ENCODE measurements at places on chromosomes 2 and 18.

- no peak for DNase-seq
Observed at GRCh38 chr2:126085011-126085795, 570.8 kb upstream of the GYPC start.

DNA sequence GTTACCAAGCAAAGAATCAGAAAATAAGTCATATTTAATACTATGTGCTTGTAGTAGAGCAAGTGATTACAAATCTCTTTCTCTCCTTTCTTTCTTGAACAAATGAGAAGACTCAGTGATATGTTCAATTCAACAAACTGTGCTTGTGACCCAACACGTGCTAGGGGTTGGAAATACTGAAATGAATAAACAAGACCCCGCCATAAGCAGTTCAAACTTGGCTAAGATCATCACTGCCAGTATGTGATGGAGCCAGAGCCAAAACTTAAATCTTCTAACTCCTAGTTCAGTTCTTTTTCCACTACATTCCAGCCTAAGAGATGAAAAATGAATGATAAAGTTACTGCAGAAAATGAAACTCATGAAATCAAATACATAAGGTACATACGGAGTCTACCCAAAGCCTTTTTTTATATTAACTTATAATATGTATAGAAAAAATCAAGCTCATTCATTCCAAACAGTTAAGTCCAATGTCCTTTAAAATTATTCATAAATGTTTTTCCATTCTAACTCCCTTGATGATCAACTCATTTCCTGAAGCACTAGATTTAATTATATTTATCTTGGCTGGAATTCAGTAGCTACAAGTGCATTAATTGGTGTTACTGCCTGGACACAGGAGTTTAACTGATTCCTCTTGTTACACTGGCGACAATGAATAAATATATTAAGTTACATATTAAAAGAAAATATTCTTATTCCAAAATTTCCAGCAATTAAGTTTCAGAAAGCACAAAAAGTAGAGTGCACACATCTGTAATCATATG, 36.0 kb downstream of the GALNT3 start:
- DNase-seq: no peak

DNA sequence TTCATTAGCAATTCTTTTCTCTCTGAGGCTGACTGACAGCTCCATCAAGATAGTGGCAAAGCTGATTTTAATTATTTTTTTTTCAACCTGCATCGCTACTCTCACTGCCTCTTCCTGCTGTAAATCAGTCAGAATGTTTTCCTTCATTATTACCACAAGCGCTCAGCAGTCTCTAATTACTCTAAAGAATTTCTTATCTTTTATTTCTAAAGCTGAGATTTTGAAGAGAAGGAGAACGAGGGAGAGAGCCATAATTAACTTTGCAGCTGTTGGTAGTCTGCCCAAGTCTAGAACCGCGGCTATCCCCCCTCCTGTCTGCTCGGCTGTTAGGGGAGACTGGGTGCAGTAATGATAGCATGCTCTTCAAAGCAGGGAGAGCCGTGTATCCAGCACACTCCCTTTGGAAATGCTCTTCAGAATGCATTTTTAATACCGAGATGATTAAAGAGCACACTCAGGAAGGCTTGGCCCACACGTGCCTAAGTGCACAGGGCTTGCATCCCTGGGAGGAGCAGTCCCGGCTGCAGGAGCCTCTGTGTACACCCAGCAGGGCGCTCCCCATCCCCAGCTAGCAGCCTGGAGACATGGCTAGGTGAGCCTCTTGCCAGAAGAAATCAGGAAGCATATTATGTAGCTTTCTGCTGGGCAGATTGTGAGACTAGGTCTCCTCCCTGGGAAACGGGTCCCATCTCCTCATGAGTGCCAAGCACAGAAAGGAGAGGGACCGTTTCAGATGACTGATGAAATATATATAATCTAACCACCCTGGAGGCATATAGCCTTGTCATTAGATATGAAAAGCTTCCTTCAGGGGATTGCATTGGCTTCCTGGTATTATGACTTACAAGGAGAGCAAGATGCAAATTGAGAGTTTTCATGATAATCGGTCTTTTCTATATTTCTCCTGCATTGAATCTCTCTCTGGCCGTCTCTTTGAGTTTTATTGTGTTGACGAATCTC, 555.2 kb downstream of the CMPK2 start:
- DNase-seq: no peak

GRCh38 chr18:63207835-63208234, 111.7 kb downstream of the BCL2 start:
- no peak for DNase-seq

- no peak for DNase-seq
Observed at GRCh38 chr2:232549655-232550353, 553 bp downstream of the TIGD1 start.

Data from hindlimb muscle (tissue), 1 donor.